ENCODE measurements at places on chromosomes 13 and 19. TPM values are rescaled to one million over a fixed set of nuclear protein-coding genes. Genes with fewer than 3 reads are reported as not detected.
A peak's percentile ranks its signal among the peaks of the same experiment; 100 is the strongest.

- no peaks in the 10 kb centered on the region for H3K27me3 ChIP-seq
- H3K36me3 ChIP-seq = peaks cover 8% of the 10 kb centered on the region
- H3K4me1 ChIP-seq = peaks cover 34% of the 10 kb centered on the region
- no peak overlapping the region for H3K27ac ChIP-seq
- H3K4me3 ChIP-seq = no peak overlapping the region
Measured at GRCh38 chr19:4389511-4390016, 10.8 kb downstream of the SH3GL1 start.

DNA sequence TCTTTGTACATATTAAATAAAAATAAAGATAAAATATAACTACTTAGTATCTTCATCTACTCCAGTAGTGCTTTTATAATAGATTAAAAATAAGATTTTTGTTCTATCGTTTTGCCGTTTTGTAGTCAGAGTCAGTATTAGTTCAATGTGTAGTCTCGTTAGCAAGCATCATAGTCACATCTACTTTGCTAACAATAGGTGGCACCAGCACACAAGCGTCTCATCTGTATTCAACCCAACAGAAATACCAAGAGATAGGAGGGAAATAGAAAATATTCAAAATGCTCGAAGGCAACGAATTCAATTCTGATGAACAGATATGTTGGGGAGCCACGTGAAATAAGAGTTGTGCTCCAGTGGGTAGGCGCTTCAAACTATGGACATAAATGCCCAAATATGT is 21.4 kb upstream of the MICU2 start:
- H3K27ac ChIP-seq = no peak overlapping the region
- DNase-seq = no peak
- H3K4me1 ChIP-seq = no peaks in the 10 kb centered on the region
- H3K36me3 ChIP-seq = no peaks in the 10 kb centered on the region

GRCh38 chr13:74132776-74133656 is 1.2 kb downstream of the KLF12 start:
- peaks cover 11% of the 10 kb centered on the region for H3K4me1 ChIP-seq
- DNase-seq = no peak
- no peaks in the 10 kb centered on the region for H3K27me3 ChIP-seq
- H3K36me3 ChIP-seq = no peaks in the 10 kb centered on the region
- peak overlapping the region; percentile 69 for H3K4me3 ChIP-seq
- H3K27ac ChIP-seq = no peak overlapping the region

DNA sequence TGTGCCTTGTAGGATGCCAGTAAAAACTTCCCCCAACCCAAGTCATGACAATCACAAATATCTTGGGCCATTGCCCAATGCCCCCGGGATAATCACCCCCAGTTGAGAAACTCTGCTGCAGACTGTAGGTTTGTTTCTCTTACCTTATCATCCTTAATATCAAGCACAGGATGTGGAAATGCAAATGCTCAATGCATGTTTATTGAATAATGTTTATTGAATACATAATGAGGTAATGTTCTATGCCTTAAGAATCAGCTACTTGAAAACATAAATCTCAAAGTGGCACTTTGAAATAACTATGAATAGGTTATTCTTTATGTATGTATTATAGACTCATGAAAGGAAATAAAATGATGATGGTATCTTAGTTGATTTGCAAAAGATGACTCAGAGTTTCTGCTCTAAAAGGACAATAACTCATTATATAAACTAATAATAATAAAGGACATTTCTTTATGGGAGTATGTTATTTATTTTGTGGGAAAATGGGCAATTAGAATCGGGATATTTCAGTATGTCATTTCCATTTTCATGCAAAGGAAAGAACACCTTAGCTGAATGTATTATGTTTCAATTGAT is 414.2 kb downstream of the EFNB2 start:
- no peaks in the 10 kb centered on the region for H3K36me3 ChIP-seq
- DNase-seq = no peak
- peaks cover 31% of the 10 kb centered on the region for H3K4me1 ChIP-seq
- peak overlapping the region; percentile 32 for H3K27ac ChIP-seq
- no peaks in the 10 kb centered on the region for H3K27me3 ChIP-seq
- no peak overlapping the region for H3K4me3 ChIP-seq

GRCh38 chr19:19053508-19054314 is 10.1 kb upstream of the SLC25A42 start:
- H3K4me3 ChIP-seq = no peak overlapping the region
- H3K27me3 ChIP-seq = no peaks in the 10 kb centered on the region
- no peak overlapping the region for H3K27ac ChIP-seq

DNA sequence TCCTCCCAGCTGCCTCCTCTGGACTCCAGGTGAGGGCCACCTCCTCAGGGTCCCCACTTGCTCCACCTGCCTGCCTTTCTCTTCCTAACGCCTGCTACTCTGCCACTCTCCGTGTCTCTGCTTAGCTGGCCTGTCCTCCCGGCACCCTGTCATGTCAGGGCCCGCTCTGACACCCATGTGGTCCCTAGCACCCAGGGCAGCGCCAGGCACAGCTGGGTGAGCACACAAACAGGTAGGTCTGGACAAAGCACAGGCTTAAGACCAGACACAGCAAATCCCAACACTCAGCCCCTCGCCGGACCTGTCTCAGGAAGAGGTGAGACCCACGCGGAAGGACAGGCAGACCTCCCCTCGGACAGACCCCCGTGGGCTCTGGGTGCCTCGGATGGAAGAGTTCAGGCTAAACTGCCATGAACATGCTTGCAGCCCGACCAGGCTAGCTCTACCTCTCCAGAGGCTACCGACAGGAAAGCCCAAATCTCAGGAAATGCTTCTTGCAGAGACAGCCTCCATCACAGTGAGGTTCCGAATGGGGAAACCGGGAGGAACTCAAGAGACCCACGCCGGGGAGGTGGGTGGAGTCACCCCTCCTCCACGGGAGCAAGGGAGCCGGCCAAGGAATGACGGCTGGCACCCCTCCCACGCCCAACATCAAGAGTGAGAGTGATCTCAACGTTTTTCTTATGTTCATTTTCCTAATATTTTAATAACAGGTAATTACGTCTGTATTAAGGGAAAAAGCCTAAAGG is 12.5 kb downstream of the ZNF787 start:
- no peak overlapping the region for H3K4me3 ChIP-seq
- peaks cover 8% of the 10 kb centered on the region for H3K36me3 ChIP-seq
- H3K27me3 ChIP-seq = no peaks in the 10 kb centered on the region

GRCh38 chr13:83905641-83906040 is 23.4 kb upstream of the SLITRK1 start:
- no peak overlapping the region for H3K27ac ChIP-seq
- H3K36me3 ChIP-seq = no peaks in the 10 kb centered on the region
- no peaks in the 10 kb centered on the region for H3K4me1 ChIP-seq
- DNase-seq = no peak

DNA sequence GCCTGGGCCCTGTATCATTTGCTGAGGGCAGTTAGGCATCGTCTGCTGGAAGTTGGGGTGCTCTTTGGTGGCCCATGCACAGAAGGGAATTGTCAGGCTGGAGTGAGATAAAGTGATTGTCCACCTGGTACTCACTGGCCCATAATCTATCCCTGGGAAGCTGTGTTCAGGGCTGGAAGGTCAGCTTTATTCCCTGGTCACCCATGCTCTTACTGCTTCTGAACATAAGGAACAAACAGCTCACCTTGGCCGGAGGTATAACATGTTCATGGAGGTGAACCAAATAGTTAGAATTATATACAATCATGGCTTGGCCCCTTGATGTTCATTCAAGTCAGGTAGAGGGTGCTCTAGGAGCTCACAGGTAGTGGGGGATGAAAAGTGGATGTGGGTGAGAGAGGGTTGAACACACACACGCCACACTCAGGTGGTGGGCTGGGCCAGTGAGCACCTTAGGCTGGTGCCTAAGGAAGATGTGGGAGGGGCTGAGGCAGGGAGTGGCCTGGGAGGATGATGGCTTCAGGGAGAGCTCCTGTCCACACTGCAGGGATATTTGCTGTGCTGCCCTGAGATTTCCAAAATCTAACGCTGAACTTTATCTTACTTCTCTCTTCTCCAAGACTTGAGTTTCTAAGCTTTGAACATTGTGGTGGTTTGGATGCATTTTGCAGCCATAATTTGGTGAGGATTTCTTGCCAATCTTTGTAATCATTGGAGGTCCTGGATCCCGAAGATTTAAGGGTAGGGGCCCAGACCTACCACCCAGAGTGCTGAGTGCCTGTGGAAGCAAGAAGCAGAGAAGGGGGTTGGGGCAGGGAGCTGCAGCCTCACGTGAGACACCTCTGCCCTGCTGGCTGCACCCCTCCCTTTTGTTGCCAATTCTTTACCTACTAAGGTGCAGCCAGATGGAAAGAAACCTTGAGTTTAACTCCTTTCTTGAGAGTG is 420.6 kb downstream of the ZNF536 start:
- H3K36me3 ChIP-seq = no peaks in the 10 kb centered on the region
- DNase-seq = no peak
- no peak overlapping the region for H3K4me3 ChIP-seq
- no peaks in the 10 kb centered on the region for H3K27me3 ChIP-seq

GRCh38 chr13:87954091-87954490 is 282.9 kb downstream of the SLITRK5 start:
- DNase-seq = no peak
- no peaks in the 10 kb centered on the region for H3K4me1 ChIP-seq
- H3K36me3 ChIP-seq = no peaks in the 10 kb centered on the region
- H3K4me3 ChIP-seq = no peak overlapping the region
- H3K27me3 ChIP-seq = no peaks in the 10 kb centered on the region

DNA sequence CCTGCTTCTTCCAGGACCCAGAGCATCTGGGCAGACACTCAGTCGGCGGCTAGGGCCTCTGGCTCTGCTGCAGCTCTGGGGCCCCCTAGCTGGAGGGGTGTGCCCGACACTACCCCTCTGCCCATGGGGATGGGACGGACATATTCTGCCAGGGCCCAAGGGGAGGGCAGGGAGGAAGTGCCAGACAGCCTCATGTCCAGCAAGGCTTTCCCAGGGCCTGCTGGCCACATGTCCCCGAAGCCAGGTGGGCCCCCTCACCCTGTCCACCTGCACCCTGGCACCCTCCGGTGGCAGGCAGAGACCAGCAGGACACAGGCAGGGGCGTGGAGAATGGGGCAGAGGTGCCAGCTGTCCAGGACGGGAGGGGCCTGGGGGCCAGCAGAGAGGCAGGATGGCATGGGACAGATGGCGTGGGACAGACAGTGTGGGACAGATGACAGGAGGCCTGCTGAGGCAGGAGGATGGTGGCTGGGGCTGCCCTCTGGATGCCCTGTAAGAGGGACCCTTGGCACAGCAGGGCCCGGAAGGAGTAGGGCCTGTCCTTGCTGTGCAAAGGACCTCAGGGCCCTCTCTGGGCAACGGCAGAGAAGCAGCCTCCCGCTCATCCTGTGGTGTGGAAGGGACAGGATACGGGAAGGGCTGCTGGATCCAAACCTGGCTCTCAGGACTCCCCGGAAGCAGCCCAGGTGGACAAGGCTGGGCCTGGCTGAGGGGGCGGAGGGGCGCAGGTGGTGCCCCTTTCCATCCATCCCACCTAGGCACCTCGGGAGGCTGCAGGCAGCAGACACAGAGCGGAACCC is 29.1 kb downstream of the CEBPG start:
- no peaks in the 10 kb centered on the region for H3K27me3 ChIP-seq
- no peak overlapping the region for H3K4me3 ChIP-seq
- DNase-seq = no peak
- no peaks in the 10 kb centered on the region for H3K36me3 ChIP-seq

- H3K4me3 ChIP-seq = no peak overlapping the region
- H3K27ac ChIP-seq = no peak overlapping the region
- no peaks in the 10 kb centered on the region for H3K36me3 ChIP-seq
- DNase-seq = no peak
Measured at GRCh38 chr13:110280231-110280813, 26.6 kb downstream of the COL4A1 start.

LAIR1 gene
- polyA plus RNA-seq = not detected

SPINT2 gene
- polyA plus RNA-seq = 472 TPM

CRB3 gene
- 6.1 TPM for polyA plus RNA-seq

ACER1 gene
- polyA plus RNA-seq = 0.66 TPM

SWSAP1 gene
- 2.2 TPM for polyA plus RNA-seq

PGLYRP2 gene
- polyA plus RNA-seq = not detected

SCAF1 gene
- 3.4 TPM for polyA plus RNA-seq

MAMSTR gene
- 0.39 TPM for polyA plus RNA-seq

KLHL26 gene
- polyA plus RNA-seq = 2.0 TPM

GPC5 gene
- 0.10 TPM for polyA plus RNA-seq

MBD3L3 gene
- not detected for polyA plus RNA-seq

TMEM238 gene
- polyA plus RNA-seq = 0.24 TPM

FRY gene
- 0.80 TPM for polyA plus RNA-seq

Data from keratinocyte (primary cell).